Globus pallidus (tissue), 1 donor: ENCODE measurements at places on chromosomes 2 and 18.

DNA sequence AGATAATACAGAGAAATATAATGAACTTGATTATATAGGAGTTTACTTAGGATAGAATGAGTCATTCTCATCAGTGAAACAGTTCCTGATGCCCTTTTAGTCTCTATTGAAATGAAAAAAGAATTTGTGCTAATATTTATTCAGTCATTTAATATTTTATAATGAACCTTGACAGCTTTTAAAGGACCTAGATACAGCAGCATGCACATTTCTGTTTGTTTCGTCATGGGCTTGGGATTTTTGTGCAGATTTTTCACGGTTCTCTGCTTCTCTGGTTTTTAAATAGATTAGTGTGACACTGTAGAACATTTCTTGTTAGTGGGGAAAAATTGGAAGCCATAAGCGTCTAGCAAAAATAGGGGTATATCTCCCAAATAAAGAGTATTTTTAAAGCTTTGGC, 60.7 kb downstream of the NABP1 start:
- no peak for DNase-seq

GRCh38 chr2:124662946-124663644, 638.0 kb downstream of the CNTNAP5 start:
- DNase-seq, result no peak

DNA sequence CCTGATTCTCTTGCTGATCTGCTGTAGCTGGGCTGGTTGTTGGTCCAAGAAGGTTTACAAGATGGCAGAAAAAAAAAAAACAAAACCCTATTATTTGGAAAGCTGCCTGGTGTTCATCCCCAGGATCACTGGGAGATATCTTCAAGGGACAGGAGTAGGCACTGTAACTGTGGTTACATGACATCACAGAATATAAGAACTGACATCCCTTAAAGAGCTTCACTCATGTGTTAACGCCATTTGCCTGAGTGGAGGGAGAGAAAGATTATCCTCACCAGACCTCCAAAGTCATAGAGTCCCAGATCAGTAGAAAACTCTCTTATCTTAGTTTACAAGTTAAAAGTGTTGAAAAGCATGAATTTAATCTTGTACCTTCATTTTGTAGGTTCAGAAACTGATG, 95.3 kb upstream of the BZW1 start:
- no peak for DNase-seq

DNA sequence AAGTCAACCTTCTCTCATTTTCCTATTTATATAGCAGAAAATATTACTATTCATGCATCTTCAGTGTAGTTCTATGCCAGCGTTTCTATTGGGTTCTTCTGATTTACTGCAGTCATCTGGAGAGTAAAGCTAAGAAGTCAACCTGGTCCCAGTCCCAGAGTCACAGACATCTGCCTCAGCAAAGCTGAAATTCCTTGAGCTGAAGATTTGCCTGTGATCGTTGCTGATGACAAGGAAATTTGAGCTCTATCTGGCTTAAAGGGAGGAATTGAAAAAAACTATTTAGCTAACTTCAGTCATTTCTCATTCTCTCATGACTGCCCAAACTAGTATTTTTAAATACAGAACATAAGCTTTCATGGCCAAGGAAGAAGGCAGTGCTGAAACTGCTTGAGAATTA, 45.7 kb downstream of the RND3 start:
- no peak for DNase-seq

- DNase-seq, result no peak
These were observed 85.6 kb downstream of the PRKCE start for GRCh38 chr2:45736757-45737704.

- no peak for DNase-seq
These were observed 10.4 kb upstream of the METTL21A start for GRCh38 chr2:207635468-207636200.

GRCh38 chr2:189628817-189629530, 32.3 kb upstream of the ASNSD1 start:
- DNase-seq, result no peak

GRCh38 chr2:65129286-65129825, 550 bp downstream of the RAB1A start:
- DNase-seq, result no peak

- DNase-seq, result no peak
These were observed 286.8 kb downstream of the RAD51AP2 start for GRCh38 chr2:17231394-17231965.

GRCh38 chr2:179106676-179107428, 56.9 kb upstream of the CCDC141 start:
- peak; percentile 86 for DNase-seq

DNA sequence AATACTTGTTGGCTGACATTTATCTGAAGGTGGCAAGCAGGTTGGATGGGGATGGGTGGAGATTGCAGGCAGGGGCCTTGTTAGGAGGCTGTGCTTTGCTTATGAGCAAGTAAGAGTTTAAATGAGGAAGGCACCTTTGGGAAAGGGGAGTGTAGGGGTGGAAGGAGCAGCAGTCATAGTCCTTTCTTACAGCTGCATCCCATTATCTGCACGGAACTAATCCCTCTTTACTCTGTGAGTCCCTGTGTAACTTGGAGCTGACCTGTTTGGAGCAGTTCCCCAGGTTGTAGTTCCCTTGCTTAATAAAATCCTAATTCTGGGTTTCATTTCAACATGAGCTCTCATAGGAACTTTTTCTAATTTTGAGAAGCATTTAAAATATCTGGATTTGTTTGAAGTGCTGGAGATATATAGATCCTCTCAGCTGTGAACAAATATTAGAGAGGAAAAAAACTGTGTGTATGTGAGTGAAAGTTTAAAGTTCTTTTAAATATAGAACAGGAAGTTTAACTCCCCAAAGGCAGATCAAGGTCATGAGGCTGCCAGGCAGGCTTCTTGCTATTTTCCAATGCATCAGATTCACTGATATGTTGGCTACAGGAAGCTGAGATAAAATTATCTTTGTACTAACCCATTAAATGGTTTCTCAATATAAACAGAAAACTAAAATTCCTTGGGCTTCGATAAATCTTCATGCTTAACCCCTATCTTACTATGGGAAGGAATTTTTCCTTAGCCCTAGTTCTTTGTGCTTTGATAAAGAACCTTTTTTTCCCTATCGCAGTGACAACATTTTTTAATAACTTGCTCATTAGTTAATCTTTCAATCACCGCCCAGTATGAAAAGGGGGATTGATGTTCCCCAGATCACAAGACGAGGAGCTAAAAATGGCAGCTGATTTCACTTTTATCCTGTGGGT, 104.6 kb upstream of the EML6 start:
- DNase-seq, result no peak

- no peak for DNase-seq
These were observed 283.6 kb upstream of the GYPC start for GRCh38 chr2:126372406-126372805.

- no peak for DNase-seq
These were observed 120.7 kb upstream of the PXDN start for GRCh38 chr2:1864981-1865421.

- DNase-seq, result peak; percentile 61
These were observed 593 bp downstream of the ZNF514 start for GRCh38 chr2:95158891-95159619.

DNA sequence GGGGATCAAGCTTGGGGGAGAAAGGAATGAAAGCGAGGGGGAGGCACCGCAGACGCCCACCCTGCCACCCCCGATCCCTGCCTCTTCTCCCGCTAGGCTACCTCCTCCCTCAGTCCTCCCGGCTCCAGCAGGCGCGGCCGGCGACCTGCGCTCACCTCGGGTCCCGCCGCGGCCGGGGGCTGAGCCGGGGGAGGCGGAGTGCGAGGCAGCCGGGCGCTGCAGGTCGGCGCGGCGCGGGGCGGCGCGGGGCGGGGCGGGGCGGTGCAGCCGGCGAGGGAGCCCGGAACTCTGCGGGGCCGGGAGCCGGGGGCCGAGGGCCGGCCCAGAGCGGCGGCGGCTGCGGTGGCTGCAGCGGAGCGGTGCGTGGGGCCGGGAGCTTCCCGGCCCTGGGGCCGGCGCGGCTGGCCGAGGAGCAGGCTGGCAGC, 477 bp downstream of the ACVR1 start:
- DNase-seq, result no peak

DNA sequence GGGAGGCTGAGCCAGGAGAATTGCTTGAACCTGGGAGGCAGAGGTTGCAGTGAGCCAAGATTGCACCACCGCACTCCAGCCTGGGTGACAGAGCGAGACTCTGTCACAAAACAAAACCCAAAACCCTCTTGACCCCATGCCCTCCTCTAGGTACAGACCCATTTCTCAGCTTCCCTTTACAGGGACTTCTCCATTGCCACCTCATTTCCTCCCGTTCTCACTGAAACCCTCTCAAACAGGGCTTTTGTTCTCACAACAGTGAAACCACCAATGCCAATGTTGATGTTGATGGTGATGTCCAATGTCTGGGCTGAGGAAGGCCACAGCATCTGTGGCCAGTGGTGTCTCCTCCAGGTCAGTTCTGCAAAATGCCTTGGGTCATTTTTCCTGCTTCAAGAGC, 69.0 kb upstream of the ZCCHC2 start:
- no peak for DNase-seq

- DNase-seq, result no peak
These were observed 39.2 kb downstream of the SERPINE2 start for GRCh38 chr2:223999862-224000261.

- no peak for DNase-seq
These were observed 732.3 kb upstream of the CELF4 start for GRCh38 chr18:38297910-38298309.

GRCh38 chr2:40658941-40659340, 207.1 kb upstream of the SLC8A1 start:
- no peak for DNase-seq

DNA sequence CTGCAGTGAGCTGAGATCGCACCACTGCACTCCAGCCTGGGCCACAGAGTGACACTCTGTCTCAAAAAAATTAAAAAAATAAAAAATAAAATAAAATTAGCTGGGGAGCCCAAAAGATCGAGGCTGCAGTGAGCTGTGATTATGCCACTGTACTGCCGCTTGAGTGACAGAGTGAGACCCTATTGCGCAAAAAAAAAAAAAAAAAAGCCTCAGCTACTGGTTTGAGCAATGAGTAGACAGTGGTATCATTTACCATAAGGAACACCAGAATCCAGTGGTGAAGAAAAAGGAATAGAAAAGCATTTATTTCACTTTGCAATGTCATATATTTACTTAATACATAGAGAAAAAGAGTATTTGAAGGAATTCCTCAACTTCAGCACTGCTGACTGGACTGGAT, 3.0 kb downstream of the SAP130 start:
- DNase-seq, result no peak

GRCh38 chr2:142983174-142983573, 105.7 kb downstream of the KYNU start:
- DNase-seq, result no peak

DNA sequence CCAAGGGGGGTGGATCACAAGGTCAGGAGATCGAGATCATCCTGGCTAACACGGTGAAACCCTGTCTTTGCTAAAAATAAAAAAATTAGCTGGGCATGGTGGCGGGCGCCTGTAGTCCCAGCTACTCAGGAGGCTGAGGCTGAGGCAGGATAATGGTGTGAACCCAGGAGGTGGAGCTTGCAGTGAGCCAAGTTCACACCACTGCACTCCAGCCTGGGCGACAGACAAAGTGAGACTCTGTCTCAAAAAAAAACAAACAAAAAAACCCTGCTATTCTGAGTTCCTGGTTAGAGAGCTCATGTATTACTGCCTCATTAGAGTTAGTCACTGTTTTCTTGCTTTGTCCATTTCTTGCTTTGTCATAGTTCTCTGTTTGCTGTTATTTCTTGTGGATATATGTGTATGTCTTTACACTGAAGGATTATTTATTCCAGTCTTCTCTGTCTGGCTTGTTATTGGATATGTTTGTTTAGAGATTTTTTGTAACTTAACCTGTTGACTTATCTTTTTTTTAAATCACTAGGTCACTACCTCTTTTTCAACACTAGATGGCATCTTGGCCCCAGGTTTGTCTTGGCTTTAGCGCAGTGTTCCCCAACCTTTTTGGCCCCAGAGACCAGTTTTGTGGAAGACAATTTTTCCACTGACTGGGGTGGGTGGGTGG, 17.0 kb downstream of the TTLL4 start:
- DNase-seq, result no peak

- DNase-seq, result no peak
These were observed 137.0 kb downstream of the AGAP1 start for GRCh38 chr2:235630718-235631296.

DNA sequence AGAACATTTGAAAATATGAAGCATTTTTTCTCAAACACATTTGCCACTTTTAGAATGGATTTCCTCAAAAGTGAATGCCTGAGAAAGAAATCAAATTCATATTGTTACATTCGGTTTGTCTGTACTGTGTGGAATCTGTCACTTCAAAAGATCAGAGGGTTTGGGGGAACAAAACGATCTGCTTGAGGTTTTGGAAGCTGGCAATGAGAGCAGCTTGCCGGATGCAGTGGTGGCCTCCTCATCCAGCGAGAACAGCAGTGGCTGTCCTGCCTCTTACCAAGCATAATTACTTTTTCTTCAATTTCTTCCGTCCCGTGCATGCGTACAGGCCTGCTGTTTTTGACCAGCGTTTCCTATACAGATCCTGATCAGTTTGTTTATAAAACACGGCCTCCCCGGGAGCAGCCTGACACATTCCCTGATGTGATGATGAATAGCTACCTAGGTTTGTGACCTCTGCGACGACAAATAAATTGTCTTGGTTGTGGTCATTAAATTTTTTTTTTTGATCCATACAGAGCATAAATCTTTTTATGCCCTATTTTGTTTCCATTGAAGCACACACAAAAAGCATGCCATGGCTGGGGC, 45.2 kb downstream of the ITGA6 start:
- DNase-seq, result no peak

DNA sequence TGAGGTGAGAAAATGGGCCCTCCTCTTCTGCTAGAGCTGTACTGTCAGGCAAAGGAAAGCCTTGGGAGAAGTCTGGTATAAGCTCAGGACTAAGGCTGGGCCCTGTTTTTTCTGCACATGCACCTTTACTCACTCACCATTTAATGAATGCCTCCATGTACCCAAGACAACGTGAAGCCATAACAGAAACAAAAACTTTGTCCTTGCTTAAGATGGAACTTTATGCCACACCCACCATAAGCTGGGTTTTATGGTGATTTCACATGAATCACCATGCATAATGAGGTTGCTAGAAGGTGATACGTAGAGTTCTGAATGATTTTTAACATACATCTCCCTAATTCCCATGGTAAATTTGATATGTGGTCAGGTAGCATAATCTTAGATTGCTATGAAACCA, 63.7 kb upstream of the CYP26B1 start:
- no peak for DNase-seq

DNA sequence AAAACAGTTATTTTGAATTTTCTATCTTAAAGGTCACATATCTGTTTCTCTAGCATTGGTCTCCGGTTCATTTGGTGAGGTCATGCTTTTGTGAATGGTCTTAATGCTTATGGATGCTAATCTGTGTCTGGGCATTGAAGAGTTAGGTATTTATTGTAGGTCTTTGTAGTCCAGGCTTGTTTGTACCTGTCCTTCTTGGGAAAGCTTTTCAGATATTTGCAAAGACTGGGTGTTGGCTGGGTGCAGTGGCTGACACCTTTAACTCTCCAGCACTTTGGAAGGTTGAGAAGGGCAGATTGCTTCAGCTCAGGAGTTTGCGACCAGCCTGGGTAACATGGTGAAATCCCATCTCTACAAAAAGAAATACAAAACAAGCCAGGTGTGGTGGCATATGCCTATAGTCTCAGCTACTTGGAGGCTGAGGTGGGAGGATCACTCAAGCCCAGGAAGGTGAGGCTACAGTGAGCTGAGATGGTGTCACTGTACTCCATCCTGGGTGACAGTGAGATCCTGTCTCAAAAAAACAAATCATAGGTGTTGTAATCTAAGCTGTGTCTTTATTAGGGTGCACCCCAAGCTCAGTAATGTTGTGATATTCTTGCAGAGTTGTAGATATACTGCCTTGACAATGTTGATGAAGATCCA, 82.3 kb downstream of the FAM117B start:
- DNase-seq, result no peak

GRCh38 chr2:134281815-134282419, 28.0 kb downstream of the MGAT5 start:
- no peak for DNase-seq
